ENCODE measurements at places on chromosomes 13 and 19. TPM values are rescaled to one million over a fixed set of nuclear protein-coding genes. Genes with fewer than 3 reads are reported as not detected.
A peak's percentile ranks its signal among the peaks of the same experiment; 100 is the strongest.

Gene FCGBP
- 0.04 TPM for polyA plus RNA-seq

Gene PLVAP
- polyA plus RNA-seq = not detected

Gene PROZ
- not detected for polyA plus RNA-seq

Gene SIGLECL1
- not detected for polyA plus RNA-seq

Gene OSCAR
- polyA plus RNA-seq = 0.22 TPM

DNA sequence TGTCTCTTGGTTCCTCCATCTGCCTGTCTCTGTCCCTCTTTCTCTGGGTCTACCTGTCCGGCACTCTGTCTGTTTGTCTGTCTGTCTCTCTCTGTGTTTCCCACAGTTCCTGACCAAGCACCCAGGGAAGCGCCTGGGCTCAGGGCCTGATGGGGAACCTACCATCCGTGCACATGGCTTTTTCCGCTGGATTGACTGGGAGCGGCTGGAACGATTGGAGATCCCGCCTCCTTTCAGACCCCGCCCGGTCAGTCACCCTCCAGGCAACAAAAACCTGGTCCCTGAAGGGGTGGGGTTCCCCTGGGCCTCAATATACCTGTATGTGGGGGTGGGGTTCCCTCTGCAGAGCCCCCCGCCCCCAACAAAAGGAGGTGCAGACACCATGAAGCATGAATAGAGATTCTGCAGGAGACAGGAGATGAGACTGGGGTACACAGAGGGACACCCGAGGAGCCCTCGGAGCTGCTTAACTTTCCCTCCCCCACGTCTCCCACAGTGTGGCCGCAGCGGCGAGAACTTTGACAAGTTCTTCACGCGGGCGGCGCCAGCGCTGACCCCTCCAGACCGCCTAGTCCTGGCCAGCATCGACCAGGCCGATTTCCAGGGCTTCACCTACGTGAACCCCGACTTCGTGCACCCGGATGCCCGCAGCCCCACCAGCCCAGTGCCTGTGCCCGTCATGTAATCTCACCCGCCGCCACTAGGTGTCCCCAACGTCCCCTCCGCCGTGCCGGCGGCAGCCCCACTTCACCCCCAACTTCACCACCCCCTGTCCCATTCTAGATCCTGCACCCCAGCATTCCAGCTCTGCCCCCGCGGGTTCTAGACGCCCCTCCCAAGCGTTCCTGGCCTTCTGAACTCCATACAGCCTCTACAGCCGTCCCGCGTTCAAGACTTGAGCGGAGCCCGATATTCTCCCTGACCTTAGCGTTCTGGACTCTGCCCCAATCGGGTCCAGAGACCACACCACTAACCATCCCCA lies 2.6 kb upstream of the CACNG7 start:
- DNase-seq = no peak

DNA sequence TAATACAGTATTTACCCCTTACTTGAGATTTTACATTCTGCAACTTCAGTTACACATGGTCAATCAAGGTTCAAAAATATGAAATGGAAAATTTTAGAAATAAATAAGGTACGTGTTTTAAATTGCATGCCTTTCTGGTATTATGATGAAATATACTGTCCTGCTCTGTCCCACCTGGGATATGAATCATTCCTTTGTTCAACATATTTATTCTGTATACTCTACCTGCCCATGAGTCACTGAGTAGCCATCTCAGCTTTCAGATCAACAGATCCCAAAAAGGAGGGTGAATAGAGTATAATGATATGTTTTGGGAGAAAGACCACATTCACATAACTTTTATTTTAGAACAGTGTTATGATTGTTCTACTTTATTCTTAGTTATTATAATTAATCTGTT lies 37.8 kb downstream of the STOML3 start:
- DNase-seq = no peak

DNA sequence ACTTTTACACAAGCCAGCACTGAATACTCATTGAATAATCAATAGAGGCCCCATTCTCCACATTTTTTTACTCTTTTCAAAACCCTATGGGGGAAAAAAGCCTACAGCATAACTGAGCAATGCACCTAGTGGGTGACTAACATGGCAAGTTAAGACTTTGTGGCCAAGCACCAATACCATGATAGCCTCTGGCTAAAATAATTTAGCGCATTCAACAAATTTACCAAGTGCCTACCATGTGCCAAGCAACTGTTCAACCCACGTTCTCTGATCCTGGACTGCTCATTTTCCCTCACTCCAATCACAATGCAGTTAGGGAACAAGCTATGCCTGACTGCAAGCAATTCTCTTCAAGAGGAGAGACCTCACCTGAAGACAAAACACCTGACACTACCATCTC lies 3.0 kb downstream of the ANKRD10 start:
- DNase-seq = no peak

DNA sequence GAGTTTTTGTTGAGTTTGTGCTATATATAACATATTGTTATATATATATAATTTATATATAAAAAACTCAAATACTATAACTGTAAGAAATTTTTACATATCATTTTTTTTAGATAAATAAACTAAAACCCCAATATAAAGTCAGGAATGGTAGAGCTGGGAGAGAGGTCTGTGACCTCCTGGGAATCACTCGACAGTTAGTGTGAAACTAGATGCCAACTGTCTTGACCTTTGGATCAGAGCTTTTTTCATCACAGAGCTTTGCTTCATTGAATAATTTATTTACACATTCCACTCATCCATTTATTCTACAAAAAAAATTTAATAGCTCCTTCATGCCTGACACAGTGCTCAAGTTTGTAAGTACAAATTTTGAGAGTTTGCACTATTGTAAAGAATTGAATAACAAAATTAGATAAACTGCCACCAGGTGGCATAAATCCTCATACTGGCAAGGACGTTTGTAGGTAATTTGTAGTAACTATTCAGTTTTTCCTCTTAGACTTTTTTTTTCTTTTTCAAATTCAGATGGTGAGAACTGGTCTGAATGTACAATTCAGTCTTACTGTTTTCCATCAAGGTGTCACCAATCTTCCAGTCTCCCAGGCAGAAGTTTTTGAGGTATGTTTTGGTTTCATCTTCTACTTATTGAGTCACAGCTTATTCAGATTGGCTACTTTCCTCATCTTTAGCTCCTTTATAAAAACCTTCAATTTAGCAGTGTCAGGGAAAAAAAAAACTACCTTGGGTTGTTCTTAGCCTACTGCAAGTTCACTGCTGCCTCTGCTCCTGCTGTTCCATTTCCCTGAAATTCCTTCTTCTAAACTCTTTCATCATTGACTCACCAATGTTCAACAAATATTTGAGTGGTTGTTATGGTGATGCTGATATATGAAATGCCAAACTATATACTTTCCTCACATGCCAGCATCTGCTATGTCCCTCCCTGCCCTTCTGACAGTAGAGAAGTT lies 28.7 kb downstream of the LACC1 start:
- DNase-seq = peak; percentile 55

GRCh38 chr13:51412431-51412830 lies 40.4 kb downstream of the INTS6 start:
- no peak for DNase-seq

GRCh38 chr19:39384839-39385568 lies 5.9 kb downstream of the PAF1 start:
- no peak for DNase-seq

GRCh38 chr19:18416778-18417249 lies 2.4 kb upstream of the SSBP4 start:
- DNase-seq = no peak

- DNase-seq = no peak
Observed at GRCh38 chr13:107234319-107235073, 666.6 kb upstream of the ARGLU1 start.

DNA sequence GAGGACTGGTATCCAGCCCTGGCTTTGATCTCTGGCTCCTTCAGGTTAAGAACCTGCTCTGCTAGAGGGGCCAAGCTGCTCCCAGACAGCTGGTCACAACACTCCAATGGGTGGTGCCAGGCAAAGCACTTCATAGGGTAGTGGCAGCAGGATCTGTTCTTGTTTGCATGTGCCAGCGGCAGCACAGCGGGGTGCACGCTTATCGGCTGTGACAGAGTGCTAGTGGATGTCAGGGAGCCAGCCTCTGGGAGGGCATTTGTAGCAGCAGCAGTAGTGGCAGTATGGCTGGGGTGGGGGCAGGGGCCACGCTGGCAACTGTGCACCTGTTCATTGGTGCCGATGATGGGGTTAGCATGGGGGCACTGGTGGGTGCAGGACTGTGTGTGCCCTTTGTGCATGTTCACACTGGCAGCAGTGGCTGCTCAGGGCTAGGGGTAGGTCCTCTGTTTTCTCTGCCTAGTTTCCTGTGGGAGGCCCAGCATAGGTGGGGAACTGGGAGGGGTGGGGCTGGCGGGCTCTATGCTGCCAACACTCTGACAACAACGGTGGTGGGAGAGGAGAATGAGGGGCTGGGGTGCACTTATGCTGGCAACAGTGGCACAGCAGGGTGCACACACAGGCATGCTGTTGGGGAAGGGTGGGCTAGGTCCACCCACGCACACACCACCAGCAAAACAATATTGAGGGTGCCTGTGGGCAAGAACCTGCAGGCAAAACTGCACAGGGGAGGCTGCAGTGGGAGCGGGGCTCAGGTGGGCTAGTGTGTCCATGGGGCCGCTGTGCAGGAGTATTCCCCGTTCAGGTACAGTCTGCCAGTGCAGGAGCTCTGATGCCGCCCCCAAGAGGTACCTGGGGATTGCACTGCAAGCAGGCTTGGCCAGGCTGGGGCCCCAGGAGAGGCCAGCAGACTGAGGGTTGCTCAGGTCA lies 19.3 kb downstream of the AP1M1 start:
- DNase-seq = no peak

DNA sequence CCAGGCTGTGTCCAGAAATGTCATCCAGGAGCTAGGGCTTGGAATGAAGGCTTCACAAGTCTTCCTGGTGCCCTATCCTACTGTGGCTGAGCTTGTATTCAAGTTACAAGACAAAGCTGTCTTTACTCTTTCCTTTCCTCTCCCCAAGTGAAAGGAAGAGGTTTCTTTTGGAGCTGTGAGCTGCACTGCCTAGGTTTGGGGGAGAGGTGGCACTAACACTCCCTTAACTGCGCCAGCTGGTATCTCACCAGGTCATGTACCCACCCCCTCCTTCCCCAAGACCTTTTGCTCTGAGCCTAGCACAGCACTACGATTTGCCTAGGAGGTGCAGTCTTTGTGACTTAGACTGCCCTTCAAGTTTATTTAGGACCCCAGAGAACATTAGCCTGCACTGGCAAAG lies 2053.6 kb upstream of the PRR20A start:
- DNase-seq = no peak

DNA sequence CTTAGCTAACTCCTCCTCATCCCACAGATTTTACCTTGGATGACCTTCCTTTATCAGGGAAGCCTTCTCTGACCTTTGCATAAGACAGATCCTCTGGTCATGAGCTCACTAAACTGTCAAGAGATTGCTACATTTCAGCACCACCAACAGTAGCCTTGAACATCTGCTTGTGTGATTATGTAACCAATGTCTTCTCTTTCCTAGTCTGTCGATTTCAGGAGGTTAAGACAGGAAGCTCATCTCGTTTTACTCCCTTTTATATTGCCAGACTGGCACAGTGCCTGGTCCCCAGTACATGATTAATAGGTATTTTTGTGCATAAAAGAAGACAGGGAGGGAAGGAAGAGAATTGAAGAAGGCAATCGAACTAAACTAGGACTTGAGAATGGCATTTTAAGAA lies 1697.7 kb downstream of the EFNB2 start:
- no peak for DNase-seq

GRCh38 chr13:98576963-98577835 lies at the start of gene STK24:
Gene STK24, minus strand, starts transcription at chr13:98577107. Its CDS starts 321 bp downstream, at chr13:98576786.
- peak; percentile 43 for DNase-seq

GRCh38 chr19:13115936-13116281 lies 631 bp downstream of the TRMT1 start:
- no peak for DNase-seq

DNA sequence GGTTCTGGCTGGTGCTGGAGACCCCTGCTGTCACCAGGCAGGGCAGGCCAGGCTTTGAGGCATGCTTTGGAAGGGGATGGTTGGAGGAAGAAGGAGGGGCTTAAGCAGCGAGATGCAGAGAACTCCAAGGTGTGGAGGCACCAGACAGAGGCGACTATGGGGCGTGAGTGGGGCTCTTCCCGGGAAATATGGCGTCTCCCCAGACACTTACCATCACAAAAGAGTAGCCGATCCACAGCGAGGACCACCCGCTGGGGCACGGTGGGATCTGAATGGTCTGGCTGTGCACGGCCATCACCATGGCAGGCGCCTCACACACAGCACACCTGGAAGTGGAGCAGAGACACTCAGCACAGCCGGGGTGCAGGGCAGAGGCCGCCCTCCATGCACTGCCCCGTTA lies 151.9 kb downstream of the COL4A1 start:
- DNase-seq = no peak

DNA sequence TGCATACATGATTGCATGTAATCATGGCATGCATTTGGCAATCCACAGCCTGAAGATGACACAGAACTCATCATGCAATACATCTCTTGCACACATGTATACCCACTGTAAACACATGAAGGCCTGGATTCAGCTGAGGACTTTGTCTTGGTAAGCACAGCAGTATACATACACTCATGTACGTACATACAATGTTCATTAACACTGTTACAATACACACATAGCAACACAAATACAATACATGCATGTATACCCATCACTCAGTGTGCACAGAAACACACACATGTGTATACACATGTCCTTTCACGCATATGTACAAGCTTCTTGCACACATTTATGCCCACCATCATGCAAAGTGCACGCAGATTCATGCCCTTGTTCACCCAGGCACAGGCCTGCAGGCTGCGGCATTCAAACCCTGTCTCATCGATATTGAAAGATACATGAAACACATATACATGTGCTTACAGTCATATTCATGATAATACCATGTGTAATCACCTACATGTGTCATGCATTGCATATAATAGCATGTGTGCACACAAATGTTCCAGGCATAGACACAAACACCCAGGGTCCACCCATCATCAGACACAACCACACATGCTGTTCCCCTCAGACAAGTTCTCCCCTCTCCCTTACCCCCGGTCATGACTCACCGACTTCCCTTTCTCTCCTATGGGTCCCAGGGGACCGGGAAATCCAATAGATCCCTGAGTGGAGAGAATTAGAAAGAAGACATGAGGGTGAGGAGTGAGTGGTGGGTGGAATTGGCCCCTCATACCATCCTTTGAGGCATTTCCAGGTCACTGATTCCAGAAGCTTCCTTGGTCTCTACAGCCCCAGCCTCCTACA lies 28.7 kb downstream of the COL5A3 start:
- DNase-seq = no peak

DNA sequence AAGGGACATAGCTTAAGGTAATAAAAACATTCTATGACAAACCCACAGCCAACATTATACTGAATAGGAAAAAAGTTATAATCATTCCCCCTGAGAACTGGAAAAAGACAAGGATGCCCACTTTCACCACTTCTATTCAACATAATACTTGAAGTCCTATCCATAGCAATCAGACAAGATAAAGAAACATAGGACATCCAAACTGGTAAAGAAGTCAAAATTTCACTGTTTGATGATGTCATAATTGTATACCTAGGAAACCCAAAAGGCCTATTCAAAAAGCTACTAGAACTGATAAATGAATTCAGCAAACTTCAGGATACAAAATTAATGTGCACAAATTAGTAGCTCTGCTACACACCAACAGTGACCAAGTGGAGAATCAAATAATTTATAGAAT lies 1590.0 kb upstream of the PCDH20 start:
- no peak for DNase-seq

Data from AG04450 (cell line).